Left colon (tissue), 2 donors: ENCODE measurements at places on chromosomes 11 and 22.

DNA sequence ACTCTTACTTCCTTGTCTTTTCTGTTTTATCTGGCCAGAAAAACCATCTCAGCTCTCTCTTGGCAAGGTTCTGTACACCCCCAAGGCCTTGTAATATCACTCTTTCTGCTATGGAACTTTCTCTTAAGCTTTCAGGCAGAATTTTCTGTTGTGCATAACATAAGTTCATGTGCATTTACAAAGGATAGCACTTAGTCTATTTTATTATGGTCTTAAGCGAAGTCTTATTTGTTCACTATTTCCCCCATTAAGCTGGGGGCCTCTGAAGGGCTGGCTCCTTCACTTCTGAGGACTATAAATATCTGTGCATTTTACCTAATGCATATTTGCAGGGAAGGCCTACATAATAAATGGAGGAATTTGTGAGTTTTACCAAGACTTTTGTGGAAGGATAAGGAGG is 1393.4 kb downstream of the FAM181B start:
- DNase-seq = no peak

- DNase-seq = no peak
These were observed 24.0 kb downstream of the PISD start for GRCh38 chr22:31637891-31638618.

- DNase-seq = peak; percentile 64
These were observed 253.0 kb upstream of the CCDC179 start for GRCh38 chr11:23112987-23113886.

- no peak for DNase-seq
These were observed 6.6 kb downstream of the SHANK2 start for GRCh38 chr11:71245601-71246391.

GRCh38 chr11:44083906-44084305 is 11.6 kb upstream of the EXT2 start:
- DNase-seq = no peak
